Brain pericyte (primary cell): ENCODE measurements at places on chromosomes 6 and 20.

DNA sequence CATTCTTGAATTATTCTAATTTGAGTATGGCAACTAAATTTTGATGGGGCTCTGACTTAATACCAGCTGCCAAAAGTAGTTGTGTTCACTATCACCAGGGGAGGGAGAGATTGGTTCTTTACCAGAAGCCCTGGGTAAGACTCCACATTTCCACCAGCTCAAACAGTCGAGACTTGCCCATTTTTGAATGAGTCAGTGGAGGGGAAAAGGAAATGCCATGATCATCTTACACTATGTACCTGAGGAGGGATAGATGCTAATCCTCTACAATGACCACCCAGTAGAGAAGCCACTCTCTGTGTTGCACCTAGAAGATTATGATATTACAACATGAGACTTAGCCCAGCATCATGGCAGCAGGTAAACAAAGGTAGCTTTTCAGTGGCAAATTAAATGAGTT lies 77.0 kb upstream of the SGK1 start:
- DNase-seq: no peak

- no peak for DNase-seq
Measured at GRCh38 chr20:48843057-48843806, 15.4 kb upstream of the PREX1 start.

- no peak for DNase-seq
Measured at GRCh38 chr6:150813993-150814359, 51.5 kb upstream of the MTHFD1L start.

DNA sequence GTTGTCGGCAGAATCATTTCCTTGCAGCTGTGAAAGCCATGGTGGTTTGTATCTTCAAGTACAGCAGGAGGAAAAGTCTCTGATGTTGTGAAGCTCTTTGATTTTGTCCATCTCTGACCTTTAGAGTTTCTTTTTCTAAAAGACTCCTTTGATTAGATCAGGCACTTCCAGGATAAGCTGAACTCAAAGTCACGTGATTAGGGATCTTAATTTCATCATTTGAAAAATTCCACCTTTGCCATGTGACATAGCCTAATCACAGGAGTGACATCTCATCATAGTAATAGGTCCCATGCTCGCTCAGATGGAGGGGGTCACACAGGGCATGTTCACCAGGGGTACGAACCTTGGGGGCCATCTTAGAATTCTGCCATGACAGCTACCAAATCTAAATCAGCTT lies 441.5 kb upstream of the CDH4 start:
- no peak for DNase-seq

GRCh38 chr6:163820745-163821458 lies 406.4 kb downstream of the QKI start:
- DNase-seq: no peak

- no peak for DNase-seq
Measured at GRCh38 chr6:51827580-51827979, 259.8 kb downstream of the PKHD1 start.

- no peak for DNase-seq
Measured at GRCh38 chr6:159692303-159693127, 526 bp downstream of the SOD2 start.

DNA sequence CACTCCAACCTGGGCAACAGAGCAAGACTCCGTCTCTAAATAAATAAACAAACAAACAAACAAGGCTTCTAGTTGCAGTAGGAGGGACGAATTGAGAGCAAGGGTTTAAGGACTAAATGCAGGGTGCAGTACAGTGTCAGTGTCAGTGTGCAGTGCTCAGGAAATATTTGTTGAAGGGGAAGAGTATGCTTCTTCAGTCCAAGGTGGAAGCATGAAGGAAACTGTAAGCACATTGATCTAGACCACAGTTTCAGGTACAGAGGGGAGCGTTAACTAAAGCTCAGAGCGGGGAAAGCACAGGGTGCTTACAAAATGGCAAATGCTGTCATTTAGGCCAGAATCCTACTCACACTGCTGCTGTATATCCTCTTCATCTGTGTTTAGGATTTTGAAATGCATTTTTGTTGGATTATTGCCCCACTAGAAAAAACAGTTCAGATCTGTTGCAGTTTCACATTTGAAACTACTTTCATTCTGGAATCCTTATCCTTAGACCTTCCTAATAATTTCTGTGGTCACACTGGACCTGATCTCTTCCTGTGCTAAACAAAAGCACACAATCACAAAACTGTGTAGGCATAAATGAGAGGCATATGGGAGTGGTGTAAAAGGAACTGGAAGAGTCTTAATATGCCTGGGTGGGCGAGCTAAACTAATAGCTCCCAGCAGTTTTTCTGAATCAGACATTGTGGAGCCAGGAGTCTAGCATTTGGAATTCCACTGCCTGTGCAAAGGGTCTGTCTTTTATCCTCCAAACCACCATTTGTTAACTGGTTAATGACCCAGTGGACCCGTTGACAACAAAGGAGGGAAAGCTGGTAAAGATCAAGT lies 41.4 kb downstream of the CBFA2T2 start:
- no peak for DNase-seq
